ENCODE measurements at places on chromosomes 5 and 9. TPM values are rescaled to one million over a fixed set of nuclear protein-coding genes. Genes with fewer than 3 reads are reported as not detected.
A peak's percentile ranks its signal among the peaks of the same experiment; 100 is the strongest.

- no peak for DNase-seq
These were observed 555.5 kb downstream of the CDH9 start for GRCh38 chr5:26482810-26483375.

GRCh38 chr9:3023449-3023848 is 179.6 kb upstream of the PUM3 start:
- no peak for DNase-seq

DNA sequence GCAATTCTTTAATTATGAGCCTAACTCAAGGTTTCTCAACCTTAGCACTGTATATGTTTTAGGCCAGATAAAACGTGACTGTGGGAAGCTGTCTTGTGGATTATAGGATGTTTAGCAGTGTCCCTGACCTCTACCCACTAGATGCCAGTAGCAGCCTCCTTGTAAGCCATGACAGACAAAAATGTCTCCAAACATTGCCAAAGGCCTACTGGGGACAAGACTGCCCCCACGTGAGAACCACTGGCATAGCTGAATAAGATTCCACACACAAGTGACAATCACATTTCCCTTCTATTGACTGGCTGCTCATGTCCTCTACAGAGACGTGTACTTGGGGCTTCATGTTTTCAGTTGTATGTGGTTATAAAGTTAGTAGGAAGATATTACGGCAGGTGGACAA is 55.4 kb downstream of the GOLM1 start:
- no peak for DNase-seq

GRCh38 chr5:150017226-150018005 is 16.9 kb downstream of the HMGXB3 start:
- no peak for DNase-seq

- no peak for DNase-seq
These were observed 44.7 kb upstream of the ZNF608 start for GRCh38 chr5:124790895-124791732.

- no peak for DNase-seq
These were observed 28.3 kb downstream of the UHRF2 start for GRCh38 chr9:6441269-6441668.

DNA sequence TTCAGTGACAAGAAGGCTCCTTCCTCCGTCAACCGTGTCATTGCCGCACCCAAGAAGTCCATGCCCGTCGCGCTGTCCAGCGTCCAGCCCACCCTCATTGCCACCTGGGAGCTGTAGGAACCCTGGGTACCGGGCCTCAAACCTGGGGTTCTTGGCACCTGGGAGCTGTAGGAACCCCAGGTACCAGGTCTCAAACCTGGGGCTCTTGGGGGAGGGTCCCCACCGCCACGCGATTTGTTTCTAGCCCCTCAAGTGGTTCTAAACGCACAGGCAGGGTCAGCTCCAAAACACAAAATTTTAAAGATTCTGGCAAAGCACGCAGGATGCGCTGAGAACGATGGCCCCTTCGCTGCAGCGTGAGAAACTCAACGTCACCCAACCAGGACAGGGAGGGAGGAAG is 17.7 kb downstream of the LHX3 start:
- no peak for DNase-seq

DNA sequence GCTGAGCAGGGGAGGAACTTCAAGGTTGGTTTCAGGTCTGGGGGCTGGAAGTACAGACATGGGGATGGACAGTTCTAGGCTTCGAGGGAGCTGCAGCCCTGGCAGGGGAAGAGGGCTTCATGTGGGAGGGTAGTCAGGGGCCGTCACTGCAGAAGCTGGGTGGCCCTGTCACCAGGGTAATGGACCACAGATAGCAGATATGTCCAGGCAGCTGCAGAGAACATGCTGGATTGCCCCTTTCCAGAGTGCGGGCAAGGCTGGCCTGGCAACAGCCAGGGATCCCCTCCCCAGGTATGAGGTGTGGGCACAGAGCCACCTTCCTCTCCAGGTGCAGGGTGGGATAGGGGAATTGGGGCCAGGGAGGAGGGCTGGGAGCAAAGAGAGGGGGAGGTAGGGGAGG is 206.5 kb downstream of the GADD45G start:
- DNase-seq: no peak

DNA sequence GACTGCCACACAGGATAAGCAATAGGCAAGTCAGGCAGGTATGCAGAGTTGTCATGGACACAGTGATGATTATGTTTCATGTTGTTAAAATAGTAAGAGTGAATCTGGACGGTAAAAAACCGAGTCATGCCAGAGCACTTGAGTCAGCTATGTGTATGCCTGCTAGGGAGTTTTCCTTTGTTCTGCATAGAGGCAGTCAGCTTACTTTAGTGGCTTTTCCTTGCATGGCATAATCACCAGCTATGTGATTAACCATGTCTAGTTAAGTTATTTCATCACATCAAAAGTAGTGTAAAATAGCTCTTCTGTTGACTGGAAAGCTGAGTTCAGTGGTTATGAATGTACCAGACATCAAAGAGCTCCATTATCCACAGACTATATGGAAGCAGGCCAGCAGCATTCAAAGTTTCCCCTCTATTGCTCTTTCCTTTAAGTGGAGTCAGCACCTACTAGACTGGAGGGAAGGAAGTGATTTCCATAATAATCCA is 989.8 kb downstream of the TLE1 start:
- DNase-seq: no peak

DNA sequence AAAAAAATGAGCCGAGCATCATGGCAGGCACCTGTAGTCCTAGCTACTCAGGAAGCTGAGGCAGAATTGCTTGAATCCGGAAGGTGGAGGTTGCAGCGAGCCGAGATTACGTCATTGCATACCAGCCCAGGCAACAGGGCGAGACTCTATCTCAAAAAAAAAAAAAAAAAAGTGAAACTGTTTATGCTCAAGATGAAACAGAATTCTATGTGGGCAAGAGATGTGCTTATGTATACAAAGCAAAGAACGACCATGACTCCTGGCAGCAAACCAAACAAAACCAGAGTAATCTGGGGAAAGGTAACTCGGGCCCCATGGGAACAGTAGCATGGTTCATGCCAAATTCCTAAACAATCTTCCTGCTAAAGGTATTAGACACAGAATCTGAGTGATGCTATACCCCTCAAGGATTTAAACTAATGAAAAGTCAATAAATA is 32.6 kb upstream of the PLAC8L1 start:
- no peak for DNase-seq

DNA sequence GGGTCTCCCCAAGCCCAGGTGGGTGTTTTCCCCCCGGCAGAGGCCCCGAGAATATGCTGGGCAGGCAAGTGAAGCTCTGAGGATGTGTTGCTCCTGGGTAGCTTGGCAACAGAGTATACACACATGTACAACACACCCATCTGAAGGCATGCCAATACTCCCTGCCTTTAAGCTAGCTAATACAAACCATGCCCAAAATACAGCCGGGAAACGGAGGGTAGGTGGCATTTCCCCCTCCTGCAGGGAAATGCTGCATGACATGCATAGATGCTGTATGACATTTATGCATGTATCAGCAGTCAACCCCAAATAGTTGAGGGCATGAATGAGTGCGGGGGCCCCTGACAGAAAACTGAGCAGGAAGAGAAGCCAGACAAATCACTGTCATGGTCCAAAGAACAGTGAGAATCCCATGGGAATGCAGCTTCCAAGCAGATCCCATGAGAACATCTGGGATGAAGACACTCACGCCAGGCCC is 614.1 kb downstream of the EBF1 start:
- DNase-seq: peak; percentile 51

- DNase-seq: no peak
These were observed 6.9 kb downstream of the UGT3A2 start for GRCh38 chr5:36059571-36060419.

DNA sequence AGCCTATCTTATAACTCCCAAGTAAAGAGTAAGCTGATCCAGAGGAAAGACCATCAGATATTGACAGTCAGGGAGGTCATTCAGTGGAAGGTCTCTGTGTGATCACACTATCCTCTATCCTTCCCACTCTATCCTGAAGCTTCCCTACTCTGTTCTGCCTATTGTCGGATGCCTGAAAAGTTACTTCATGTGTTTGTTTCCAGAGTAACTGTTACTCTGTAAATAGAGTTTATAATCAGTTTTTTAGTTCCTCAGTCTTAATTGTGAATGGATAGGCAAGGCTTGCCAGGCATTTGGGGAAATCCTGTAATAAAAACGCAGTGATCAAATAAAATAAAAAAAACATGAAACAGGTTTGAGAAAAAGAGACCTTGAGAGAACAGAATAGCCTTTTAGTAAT is 79.8 kb downstream of the XRCC4 start:
- no peak for DNase-seq

DNA sequence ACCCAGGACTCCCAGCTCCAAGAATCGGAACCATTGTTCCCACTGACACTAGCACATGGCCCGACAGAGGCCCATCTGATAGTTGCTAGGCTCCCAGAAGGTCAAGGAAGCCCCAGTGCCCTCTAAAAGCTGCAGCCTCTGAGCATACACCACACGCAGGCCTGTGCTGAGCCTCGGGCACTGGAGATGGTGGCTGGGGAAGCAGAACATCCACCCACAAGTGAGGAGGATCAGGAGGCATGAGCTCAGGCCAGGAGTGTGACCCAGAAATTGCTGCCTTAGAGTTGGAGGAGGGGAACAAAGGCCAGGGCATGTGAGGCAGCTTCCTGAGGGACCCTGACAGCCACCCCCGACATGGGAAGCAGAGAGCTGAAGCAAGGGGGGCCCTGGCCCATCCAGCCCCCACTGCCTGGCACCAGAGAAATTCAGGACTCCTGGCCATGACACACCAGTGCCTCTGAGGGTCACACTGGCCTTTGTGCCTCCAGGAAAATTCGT is 21.4 kb downstream of the IPPK start:
- DNase-seq: no peak

DNA sequence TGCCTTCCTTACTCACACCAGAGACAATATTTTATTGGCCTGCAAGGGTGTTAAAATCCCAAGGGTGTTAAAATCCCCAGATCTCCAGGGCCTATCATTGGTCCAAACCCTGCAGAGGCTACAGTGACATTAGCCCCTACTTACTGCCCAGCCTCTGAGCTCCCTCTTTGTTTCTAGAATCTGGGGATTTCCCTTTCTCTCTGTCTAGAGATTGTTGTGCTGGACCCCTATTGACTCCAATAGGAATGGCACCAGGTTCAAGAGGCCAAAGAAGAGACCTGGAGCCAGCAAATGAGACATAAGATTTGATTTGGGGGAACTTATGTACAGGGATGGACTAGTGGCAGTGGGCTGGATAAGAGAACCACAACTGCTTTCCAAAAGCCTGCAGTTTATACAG is 53.3 kb upstream of the ZBED3 start:
- no peak for DNase-seq

The PCAT7 gene
- polyA plus RNA-seq: 0.21 TPM

The SH3GL2 gene
- not detected for polyA plus RNA-seq

The TMEM215 gene
- not detected for polyA plus RNA-seq

The NIPSNAP3A gene
- polyA plus RNA-seq: 9.7 TPM

The FOXD1 gene
- polyA plus RNA-seq: 0.29 TPM
